NAMALWA (cell line): ENCODE measurements at places on chromosomes 1 and 21.

GRCh38 chr1:28913786-28914227, 562 bp upstream of the EPB41 start:
- DNase-seq: no peak

- no peak for DNase-seq
These were observed 147.5 kb downstream of the ZC3H11B start for GRCh38 chr1:219465212-219466093.

GRCh38 chr1:41894808-41895483, 23.8 kb downstream of the HIVEP3 start:
- no peak for DNase-seq

- no peak for DNase-seq
These were observed 8.9 kb upstream of the PDE9A start for GRCh38 chr21:42644223-42645208.

GRCh38 chr1:235067396-235068157, 61.1 kb downstream of the TOMM20 start:
- no peak for DNase-seq

- no peak for DNase-seq
These were observed 15.3 kb downstream of the ZBTB7B start for GRCh38 chr1:155017946-155018316.

GRCh38 chr1:154463512-154463990, 38.5 kb upstream of the TDRD10 start:
- no peak for DNase-seq

GRCh38 chr1:229075716-229076115, 195.2 kb upstream of the RAB4A start:
- DNase-seq: no peak

GRCh38 chr1:204530932-204531331, 14.7 kb downstream of the MDM4 start:
- peak; percentile 42 for DNase-seq
